ENCODE measurements at places on chromosomes 7 and 10. TPM values are rescaled to one million over a fixed set of nuclear protein-coding genes. Genes with fewer than 3 reads are reported as not detected.

- no peak for DNase-seq
These were observed 30.2 kb upstream of the NRCAM start for GRCh38 chr7:108486291-108486966.

DNA sequence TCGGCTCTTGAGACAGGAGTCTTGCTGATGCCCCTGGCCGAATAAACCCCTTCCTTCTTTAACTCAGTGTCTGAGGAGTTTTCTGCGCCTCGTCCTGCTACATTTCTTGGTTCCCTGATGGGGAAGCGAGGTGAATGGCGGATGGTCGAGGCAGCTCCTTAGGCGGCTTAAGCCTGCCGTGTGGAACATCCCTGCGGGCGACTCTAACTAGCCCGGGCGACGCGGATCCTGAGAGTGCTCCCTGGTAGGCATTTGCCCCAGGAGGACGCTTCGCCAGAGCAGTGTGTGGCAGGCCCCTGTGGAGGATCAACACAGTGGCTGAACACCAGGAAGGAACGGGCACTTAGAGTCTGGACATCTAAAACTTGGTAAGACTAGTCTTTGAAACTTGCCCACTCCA lies 12.0 kb upstream of the EPHB4 start:
- no peak for DNase-seq

DNA sequence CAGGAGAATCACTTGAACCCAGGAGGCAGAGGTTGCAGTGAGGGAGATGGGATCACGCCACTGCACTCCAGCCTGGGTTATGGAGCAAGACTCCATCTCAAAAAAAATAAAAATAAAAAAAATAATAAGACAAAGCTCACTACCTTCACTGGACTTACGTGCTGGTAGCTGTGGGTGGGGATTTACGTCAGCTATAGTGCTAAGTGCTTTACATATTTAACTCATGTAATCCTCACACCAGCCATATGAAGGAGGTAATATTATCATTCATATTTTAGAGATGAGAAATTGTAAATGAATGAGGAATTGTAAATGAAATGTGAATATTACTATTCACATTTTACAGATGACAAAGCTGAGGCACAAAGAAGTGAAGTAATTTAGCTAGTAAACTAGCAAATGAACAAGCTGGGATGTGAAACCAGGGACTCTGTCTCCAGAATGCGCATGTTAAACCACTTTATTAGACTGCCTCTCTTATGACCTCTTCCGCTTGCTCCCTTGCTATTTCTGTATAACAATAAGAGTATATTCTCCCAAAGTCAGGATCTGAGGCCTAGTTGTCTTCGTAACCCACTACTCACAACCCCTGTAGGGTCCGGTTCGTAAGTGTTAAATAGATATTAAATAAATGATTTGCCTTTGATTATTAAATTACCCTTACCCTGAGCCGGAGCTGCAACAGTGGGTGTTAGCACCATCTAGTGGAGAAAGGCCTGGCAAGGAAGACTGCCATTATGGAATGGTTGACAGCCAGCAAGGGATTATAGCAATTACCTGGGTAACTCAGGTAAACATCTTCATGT lies 70.2 kb downstream of the HTR7 start:
- DNase-seq, result no peak

DNA sequence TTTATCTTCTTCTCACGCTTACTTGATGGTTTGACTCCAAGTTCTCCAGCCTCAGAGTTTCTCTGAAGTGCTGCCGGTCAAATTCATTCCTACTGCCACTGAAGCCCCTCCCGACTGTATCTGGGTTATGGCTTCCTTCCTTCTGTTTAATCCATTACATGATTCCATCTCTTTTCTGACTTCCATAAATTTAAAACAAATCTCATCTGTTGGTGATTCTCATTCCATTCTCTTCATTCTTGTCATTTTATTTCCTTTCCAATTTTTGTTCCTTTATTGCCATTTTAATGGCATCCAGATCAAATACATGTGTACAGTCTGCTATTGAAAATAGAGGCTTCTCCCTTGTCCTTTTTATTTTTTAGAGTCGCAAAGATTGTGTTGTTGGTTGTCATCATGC lies 25.4 kb upstream of the HIBADH start:
- no peak for DNase-seq

GRCh38 chr10:14695847-14696480 lies 78.7 kb downstream of the FAM107B start:
- no peak for DNase-seq

DNA sequence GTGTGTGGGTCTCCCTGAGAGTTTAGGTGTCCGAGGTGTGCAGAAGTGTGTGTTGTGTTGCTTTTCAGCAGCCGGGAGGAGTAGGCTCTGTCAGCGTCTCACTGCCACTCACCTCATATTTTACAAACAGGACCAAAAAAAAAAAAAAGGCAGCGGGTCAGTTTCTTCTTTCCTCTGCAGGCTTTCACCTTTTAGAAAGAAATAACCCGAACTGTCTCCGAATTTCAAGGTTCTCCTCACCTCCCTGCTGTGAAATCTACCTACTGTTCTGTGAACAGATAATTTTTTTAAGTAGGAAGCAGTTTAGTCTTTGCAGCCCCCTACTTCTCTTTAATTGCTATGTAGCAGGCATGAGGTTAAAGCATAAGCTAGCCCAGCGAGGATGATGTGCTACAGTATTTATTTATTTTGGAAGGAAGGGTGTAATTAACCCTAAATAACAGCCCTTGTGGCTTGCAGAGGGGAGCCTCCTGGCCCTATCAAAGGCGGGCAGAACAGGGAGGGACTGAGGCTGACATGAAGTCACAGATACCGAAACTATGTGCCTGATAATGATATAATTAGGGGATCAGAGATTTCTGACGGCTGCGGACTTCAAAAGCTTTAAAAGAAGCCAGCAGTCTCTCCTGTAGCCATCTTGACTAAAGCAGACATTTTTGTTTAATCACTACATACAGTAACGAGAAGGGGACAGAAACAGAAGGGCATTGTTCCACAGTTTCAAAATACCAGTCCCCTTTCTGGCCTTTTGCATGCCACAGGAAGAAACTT lies 1.6 kb downstream of the BAMBI start:
- no peak for DNase-seq

GRCh38 chr10:30834153-30834552 lies 197.5 kb downstream of the ZNF438 start:
- DNase-seq, result no peak

GRCh38 chr10:20963721-20964595 lies 66.8 kb upstream of the NEBL start:
- no peak for DNase-seq

DNA sequence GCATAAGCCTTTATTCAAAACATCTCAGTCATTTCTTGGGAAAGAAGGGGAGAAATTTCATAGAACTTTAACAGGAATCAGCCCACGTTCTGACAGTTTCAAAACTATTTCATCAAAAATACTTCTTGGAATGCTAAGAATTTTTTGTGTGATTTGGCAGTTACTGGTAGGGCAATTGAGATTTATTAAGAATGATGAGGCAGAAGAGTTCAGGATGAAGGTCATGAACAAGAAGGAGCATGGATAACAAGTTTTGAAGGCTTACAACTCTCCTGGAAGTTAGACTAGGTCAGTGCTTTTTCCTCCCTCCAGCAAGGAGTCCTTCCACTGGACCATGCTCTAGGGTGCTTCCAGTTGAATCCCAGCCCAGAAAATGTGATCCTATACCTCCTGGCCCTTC lies 569.9 kb downstream of the ANKRD7 start:
- no peak for DNase-seq

- no peak for DNase-seq
These were observed 655.0 kb upstream of the ADARB2 start for GRCh38 chr10:2392145-2392812.

EPHB6 gene
- total RNA-seq, result 17.7 TPM

FAM20C gene
- total RNA-seq, result 88.3 TPM
